Adipocyte (in vitro differentiated cells): ENCODE measurements at places on chromosomes 2 and 18.
A peak's percentile ranks its signal among the peaks of the same experiment; 100 is the strongest.

- DNase-seq = no peak
Observed at GRCh38 chr2:104976603-104977120, 61.2 kb upstream of the MRPS9 start.

DNA sequence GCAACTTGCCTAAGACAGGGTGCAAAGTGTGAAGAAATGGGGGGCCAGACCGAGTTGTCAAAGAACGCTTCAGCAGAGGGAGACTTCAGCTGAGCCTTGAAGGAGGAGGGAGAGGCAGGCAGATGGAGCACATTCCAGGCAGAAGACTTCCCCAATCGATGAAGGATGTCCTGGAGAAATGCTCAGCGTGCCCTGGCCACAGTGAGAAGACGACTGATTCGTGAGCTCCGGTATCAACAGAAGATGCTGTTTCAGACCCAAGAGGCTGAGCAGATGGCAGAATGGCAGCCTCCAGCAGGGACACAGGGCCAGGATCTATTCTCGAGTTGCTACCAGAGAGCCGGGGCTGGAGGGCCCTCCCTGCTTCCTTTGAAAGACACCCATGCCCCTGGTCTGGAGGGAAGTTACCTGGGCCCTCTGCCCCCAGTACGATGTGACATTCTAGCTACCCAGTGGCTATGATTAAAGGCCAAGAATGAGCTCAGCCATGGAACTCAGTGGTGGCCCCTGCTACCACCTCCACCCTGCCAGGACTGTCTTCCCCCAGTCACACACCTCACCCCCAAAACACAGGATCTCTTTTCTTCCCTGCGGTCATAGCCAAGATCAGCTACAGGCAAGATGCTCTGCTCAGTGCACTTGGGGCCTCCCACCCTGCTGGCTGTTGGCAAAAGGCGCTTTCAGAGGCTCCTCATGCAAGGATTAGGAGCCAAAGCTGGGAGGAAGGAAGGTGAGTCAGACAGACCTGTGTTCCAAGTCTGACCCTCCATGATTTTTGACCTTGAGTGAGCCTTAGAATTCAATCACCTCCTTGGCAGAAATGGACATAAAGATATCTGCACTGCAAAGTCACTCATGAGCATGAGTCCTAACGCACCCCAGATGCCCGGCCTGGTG lies 84.3 kb downstream of the TFCP2L1 start:
- DNase-seq = no peak

GRCh38 chr2:170739048-170739447 lies 23.9 kb downstream of the SP5 start:
- DNase-seq = peak; percentile 73

DNA sequence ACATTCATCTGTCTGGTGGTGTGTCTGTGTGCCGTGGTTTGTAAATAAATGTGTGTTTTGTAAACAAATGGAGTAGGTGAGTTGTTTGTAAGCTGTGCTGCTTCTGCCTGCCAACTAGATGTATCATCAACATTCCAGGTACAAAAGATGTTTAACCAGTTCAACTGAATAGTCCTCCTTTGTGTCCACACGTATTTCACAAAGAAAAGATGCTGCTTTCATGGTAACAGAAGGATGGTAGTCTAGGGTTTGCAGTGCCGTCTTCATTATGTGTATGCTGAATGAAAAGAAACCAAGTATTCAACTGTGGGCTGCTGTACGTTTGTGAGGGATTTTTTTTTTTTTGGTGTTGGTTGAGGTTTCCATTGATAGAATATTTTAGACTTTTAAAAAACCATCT lies 72.1 kb downstream of the CAMKMT start:
- no peak for DNase-seq

DNA sequence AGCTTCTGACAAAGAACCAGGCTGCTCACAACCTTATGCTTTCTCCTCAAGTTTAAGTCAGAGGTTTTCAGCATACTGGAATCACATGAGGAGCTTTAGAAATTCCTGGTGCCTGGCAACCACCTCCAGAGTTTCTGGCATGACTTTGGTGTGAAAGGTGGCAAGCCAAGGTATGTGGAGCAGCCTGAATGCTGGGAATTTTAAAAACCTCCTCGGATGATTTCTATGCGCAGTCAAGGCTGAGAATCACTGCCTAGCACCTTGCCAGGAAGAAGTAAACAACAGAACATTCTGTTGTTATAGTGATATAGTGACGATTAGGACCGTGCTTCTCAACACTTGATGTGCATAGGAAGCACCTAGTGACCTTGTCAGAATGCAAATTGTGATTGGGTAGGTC lies 11.7 kb downstream of the CCBE1 start:
- DNase-seq = no peak

- no peak for DNase-seq
Observed at GRCh38 chr2:30867385-30867784, 60.1 kb upstream of the CAPN13 start.

GRCh38 chr2:55430211-55430975 lies 10.7 kb upstream of the CCDC88A start:
- DNase-seq = peak; percentile 64

- no peak for DNase-seq
Observed at GRCh38 chr2:3121601-3122000, 256.0 kb downstream of the EIPR1 start.

- peak; percentile 79 for DNase-seq
Observed at GRCh38 chr2:146602383-146602782, 1242.4 kb upstream of the ACVR2A start.

GRCh38 chr2:170530803-170531564 lies 184.2 kb upstream of the SP5 start:
- no peak for DNase-seq

DNA sequence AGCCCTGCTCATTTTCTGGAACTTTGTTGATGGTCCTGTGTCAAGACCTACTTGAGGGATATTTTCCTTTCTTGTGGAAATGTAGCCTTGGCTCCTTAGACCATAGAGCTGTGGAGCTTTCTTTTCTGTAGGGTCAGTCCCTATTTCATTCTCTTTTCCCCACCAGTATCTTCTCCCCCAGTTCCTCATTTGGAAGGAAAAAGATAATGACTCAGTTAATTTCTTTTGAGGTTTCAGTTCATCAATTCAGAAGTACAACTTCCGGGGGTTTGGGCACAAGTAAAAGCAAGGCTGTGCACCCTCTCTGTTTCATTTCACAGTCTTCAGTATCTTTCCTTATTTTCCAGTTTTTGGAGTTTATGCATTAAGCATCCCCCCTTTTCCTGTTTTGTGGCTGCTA lies 70.7 kb downstream of the CDC42EP3 start:
- no peak for DNase-seq

DNA sequence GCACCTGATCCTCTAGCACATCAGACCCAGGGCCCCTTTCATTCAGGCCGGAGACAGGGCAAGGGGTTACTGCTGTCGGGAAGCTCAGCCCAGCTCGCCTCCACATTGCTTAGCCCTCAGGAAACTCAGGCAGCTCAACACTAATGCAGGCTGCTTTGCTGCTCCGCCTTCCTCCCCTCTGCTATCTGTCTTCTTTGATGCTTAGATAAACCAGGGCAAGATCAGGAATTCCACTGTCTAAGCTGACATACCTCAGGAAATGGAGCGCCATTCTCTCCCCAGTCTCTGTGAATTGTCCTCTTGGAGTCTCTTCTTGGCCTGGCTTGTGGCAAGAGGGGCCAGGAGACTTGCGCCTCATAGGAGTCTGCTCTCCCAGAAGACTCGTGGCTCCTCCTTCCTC lies 25.5 kb upstream of the EXOC6B start:
- DNase-seq = no peak

DNA sequence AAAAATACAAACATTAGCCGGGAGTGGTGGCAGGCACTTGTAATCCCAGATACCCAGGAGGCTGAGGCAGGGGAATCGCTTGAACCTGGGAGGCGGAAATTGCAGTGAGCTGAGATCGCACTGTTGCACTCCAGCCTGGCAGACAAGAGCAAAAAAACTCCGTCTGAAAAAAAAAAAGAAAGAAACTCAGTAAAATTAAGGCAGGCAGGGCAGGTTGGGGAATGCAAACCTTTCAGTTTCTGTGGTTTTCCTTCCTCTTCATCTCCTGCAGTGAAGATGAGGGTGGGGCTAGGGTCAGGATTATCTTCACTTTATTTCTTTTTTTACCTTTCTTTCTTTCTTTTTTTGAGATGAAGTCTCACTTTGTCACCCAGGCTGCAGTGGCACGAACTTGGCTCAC lies 43.2 kb upstream of the PSME4 start:
- DNase-seq = no peak

- DNase-seq = peak; percentile 73
Observed at GRCh38 chr2:119544075-119544938, at the start of gene CFAP221. Gene CFAP221, plus strand, starts transcription at chr2:119544449. Its CDS starts 1,683 bp downstream, at chr2:119546132.

GRCh38 chr2:12778369-12778768 lies 61.6 kb downstream of the TRIB2 start:
- no peak for DNase-seq

GRCh38 chr2:233088972-233089345 lies 28.8 kb downstream of the INPP5D start:
- DNase-seq = no peak

- DNase-seq = no peak
Observed at GRCh38 chr2:231342061-231342711, 53.3 kb upstream of the B3GNT7 start.

- DNase-seq = no peak
Observed at GRCh38 chr2:210527286-210527685, 29.1 kb upstream of the CPS1 start.

DNA sequence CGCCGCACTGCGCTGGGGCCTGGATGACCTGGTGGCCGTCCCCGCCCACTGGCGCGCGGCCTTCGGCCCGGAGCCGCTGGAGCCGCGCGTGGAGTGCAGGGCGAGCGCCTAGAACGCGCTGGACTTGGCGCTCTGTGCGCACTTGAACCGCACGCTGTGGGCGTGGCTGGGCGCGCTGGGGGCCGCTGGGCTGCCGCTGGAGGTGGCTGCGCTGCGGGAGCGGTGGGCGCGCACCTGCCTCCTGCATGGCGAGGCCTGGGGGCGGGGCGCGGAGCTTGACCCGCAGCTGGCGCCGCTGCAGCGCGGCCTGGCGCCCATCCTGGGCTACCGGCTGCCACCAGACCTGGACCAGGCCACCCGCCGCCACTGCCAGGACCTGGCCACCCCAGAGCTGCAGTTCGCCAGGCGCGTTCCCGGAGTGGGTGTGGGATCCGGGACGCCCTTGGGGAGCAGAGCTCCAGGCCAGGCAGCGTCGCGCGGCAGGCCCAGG lies 9.9 kb downstream of the AQP12B start:
- DNase-seq = no peak

DNA sequence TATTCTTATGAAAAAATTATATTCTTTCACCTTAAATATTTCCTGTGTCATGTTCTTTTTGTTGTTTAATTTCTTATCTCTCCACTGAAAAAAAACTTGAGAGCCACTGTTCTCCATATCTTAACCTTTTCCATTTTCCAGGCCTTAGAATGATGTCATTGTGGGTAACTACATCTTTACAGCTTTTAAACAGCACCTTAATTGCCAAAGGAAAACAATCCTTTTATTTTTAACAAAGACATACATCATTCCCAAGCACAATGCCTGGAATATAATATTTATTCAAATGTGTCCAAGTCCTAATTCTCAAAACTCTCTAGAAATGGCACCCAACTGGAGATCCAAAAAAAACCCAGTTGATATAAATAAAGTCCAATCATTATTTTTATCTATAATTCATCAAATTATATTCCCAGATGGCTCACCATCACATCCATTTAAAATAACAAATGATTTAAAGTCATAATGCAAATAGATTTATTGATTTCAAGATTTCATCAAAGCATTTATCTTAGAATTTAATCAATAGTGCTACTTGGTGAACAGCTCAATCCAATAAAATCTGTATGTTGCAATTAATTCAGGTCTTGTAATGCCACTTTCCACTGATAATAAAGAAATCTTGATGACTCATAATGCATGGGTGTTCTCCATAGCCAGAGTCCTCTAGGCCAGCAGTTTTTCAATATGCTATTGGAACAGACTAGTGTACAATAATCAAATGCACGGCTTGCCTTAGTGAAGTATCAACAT lies 107.1 kb upstream of the MAPRE2 start:
- DNase-seq = no peak

GRCh38 chr18:49562481-49563129 lies 748 bp downstream of the LIPG start:
- DNase-seq = no peak

DNA sequence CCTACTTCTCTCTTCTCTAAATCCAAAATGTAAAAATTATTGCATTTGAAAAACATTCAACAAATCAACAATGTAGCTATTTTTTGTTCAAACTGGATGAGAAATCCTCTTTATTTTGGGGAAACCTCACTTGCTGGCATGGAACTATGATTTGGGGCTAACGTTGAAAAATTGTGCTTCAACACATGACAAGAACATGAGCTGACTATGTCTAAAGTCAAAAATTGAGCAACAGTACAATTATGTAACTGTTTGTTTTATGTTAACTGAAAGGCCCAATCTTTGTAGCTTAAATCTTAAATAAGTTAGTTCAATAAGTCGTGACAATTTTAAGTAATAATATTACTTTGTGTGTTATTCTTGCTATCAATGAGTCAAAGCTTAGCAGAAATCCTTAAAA lies 67.3 kb downstream of the TMEFF2 start:
- DNase-seq = peak; percentile 38

- no peak for DNase-seq
Observed at GRCh38 chr18:76126327-76126726, 368.7 kb downstream of the ZNF516 start.

DNA sequence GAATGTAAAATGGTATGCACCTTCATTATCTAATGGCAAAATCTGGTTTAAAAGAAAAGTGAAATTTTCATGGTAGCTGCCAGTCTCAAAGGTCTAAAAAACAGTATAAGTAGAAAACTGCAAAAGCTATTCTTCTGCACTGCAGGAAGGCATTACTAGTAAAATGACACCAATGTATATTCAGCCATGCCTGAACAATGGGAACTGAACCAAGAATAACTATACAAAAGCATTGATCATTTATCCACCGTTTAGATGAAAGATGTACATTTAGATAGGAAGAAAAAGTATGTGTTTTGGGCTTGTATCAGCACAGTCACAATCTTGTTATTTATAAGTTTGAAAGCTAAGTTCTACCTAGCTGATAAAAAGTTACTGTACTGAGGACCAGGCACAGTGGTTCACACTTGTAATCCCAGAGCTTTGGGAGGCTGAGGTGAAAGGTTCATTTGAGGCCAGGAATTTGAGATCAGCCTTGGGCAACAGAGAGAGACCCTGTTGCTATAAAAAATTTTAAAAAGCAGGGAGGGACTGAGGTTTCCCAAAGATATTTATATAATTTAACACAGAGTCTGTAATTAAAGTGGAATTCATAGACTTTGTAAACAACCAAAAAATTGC lies 163.1 kb upstream of the WDSUB1 start:
- peak; percentile 25 for DNase-seq

GRCh38 chr2:179981085-179981484 lies 26.0 kb downstream of the CWC22 start:
- DNase-seq = peak; percentile 52

GRCh38 chr2:19642501-19642900 lies 259.3 kb downstream of the TTC32 start:
- DNase-seq = no peak

- no peak for DNase-seq
Observed at GRCh38 chr2:188677142-188677541, 297.0 kb upstream of the COL3A1 start.
